GM10248 (cell line): ENCODE measurements at places on chromosomes 7 and 10.

DNA sequence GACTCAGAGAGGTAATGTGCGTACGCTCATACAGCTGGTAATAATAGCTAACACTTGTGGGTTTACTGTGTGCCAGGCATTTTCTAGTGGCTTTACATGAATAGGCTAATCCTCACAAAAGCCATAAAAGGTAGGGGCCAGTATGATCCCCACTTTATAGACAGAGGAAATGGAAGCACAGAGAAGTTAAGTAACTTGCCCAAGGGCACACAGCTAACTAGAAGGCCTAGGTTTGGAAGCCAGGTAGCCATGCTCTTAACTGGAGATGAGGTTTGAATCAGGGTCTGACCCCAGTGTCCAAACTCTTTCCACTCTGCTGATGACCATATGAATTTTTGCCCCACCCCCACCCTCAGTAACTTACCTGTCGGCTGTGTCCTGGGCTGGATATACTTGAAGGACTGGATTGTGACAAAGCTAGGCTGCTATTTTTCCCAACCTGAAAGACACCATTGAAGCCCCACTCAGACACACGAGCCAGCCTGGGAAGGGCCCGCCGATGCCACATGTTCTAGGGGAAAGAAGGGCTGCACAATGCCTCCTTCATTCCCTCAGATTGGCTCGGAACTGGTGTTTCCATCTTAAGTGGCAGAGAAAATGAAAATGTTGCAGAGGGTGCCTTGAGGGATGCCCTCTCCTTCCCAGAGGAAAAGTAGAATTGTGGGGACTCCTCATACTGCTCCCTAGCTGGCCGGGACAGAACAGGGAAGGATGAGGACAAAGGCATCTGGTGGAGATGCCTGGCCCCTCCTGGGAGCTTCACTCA lies 29.1 kb upstream of the EFCAB10 start:
- DNase-seq, result no peak

DNA sequence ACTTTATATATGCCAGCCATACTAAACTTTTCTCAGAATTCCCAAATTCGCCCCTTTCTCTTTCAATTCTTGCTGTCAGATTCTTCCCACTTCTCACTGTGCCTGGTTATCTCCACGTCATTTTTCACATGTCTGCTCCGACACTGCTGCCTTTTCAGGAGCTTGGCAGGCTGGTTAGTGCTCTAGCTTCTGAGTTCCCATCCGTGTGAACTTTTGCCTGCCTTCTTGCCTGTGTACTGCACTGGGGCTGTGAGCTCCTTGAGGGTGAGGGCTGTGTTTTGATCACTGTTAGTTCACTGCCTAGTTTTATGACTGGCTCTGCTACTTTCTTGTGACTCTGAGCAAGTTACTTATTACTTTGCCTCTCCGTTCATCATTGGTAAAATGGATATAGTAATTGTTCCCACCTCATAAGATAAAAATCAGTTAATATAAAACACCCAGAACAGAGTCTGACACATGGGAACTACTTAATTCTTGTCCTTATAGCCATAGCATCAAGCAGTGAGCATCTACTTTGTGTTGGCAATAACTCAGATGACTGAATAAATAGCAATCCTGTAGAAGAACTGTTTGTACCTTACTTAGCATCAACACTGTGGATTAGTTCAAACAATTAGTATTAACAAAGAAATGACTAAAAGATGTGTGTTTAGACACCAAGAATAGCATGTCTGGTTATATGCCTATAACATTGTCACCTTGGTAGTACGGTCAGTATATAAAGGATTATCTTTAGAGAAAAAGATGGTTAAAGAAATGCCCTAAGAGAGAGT lies 5.5 kb downstream of the GSTO1 start:
- no peak for DNase-seq

DNA sequence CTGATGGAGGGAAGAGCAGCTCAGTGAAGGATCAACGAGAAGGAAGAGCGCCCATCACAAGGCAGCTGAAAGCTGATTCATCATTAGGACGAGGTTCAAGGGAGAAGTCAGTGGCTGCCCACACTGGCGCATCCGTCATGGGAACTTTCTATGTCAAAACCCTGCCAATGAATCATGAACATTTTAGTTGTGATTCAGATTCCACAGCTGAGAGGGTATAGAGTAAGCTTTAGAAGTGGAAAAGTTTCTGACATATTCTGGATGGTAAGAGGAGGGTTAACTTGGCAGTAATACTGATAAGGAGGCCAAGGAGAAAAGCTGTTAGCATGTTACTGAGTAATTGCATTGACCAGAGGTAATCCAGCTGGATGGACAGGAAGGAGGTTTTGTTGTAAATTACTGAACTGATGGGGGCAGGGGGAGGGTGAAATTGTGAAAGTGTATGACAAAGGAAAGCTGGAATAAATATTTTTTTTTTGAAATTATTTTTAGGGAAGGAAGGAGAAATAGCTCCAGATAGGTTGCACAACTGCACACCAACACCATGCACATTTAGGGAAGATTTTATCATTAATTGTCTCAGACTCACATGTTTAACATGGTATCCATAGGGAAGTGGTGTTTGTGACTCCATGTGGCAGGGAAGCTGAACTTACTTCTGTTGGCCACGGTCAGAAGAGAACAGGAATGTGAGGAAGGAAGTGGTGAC lies 78.3 kb upstream of the NRP1 start:
- no peak for DNase-seq

GRCh38 chr7:43318188-43318770 lies 205.8 kb downstream of the HECW1 start:
- DNase-seq, result no peak

DNA sequence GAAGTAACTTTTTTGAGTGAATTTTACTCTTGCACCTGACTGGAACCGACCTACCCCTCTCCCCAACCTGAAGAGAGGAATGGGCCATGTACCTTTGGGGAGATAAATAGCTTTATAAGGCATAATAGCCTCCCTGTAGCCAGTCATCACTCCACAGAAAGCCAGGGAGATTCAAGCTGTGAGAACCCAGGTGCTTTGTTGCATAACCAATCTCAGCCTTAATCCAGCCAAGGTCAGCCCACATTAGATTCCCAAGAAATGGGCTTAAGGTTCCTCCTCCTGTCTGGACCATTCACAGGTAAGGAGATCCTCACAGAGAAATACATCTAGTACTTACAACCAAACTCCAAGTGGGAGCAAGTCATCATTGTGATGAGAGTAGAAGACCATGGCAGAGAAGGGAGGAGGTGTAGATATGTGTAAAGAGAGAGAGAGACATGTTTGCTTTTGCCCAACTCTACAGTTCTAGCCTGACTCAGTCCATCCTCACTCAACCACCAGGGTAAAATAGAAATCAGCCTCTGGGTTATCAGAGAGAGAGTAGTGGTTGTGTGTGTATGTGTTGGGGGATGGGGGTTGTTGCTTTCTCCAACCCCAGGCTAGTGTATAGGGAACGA lies 23.6 kb downstream of the SKIDA1 start:
- no peak for DNase-seq
